ENCODE measurements at places on chromosomes 5 and 9.

- DNase-seq: no peak
These were observed 25.7 kb upstream of the IL9 start for GRCh38 chr5:135921388-135921787.

DNA sequence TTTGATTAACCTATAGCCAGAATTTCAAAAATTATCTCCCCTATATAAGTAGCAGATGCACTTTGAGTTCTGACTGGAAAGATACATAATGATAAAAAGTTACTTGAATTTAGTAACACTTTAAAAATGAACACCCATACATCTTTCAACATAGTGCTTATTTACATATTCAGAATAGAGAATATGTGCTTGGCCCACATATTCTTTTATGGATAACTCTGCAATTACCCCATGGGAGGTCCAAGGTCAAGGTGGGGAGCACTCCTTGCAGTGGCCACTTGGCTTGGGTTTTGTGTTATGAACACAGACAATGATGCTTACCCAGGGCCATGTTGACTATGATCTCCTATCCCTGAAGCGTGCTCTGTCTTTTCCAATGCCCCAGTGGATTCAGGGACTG lies 169.3 kb downstream of the CDC42SE2 start:
- DNase-seq: no peak

DNA sequence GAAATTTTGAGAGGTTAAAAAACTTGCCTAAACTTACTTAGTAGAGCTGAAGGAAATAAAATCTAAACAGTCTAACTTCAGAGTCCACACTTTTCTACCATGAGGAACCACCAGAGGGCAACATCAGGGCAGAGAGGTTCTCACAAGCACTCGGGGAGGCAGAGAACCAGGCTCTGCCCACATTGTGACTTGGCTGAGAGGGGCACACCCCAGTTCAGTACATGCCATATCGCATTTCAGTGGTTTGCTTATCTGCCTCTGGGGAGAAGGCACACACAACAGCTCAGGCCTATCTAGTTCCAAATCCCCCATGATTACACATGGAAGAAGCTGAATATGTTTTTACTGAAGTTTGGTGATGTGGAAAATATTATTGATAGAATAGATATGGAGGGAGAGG lies 49.2 kb downstream of the EQTN start:
- DNase-seq: no peak

DNA sequence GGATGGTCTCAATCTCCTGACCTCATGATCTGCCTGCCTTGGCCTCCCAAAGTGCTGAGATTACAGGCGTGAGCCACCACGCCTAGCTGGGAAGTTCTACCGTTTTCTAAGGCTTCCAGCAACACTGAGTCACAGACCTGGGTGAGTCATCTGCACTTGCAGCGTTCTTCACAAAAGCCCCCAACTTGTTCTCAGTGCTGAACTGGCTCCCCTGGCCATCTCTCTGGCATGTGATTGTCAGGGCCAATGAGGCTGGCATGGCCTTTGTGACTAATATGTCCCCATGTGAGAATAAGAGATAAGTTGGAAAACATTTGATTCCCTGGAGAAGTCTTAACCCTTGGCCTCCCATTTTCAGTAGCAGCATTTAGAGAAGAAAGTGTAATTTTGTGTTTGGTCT lies 124.4 kb downstream of the WDR41 start:
- DNase-seq: no peak

- peak; percentile 10 for DNase-seq
These were observed 243.8 kb downstream of the BNC2 start for GRCh38 chr9:16626577-16627130.

DNA sequence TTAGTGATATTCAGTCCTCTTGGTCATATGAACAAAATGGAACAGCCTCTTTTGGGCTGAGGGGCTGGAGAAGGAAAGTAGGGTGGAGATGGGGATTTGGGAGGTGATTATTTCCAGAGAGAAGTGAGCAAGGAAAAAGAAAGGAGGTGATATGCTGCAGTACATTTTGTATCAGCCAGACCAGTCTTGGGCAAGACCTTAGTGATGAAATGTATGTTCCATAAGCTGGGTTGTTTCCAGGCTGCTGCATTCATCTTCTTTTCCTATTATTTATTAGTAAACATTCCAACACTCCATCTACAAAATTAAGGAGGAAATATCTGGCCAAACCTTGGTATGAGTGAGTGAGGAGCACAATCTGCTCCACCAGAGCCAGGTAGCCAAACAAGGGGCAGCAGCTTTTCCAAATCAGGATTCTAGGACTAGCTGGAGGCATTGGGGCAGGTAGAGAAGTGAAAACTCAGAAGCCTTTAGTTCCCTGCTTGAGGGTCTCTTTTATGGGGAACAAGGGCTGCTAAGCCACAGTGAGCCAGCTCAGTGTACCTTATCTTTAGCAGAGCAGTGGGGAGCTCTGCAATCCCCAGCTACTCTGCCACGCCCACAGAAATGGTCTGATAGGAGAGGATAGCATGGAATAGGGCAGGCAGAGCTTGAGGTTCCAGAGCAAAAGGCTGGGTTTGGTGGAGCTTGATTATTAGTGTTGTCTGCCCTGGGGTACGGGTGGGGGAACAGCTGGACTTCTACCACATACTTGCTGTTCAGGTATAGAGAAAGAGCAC lies 19.5 kb downstream of the RAD1 start:
- DNase-seq: no peak

GRCh38 chr5:168378741-168379140 lies 87.3 kb downstream of the WWC1 start:
- DNase-seq: no peak

DNA sequence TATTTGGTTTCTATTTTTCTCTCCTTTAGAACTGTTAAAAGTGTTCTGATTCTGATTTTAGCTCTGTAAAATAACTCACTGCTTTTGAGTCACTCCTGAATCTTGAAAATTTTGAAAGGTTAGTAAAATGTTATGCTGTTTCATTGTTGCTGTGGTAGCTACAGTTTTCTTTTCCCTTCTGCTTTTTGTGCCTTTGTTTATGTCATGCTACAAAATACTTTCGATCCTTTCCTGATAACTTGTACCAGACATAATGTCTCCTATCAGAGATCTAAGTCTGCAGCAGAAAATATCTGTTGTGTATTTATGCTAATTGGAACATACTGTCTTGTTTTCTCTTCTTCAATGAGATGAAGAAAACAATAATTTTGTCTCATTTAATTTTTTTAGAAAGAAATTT lies 26.9 kb upstream of the CEP120 start:
- DNase-seq: no peak

Data from Panc1 (cell line).